ENCODE measurements at places on chromosomes 5 and 9.

GRCh38 chr5:100867039-100867562 lies 36.0 kb downstream of the ST8SIA4 start:
- no peak for DNase-seq

- DNase-seq: no peak
Observed at GRCh38 chr9:114500697-114501292, 4.5 kb downstream of the WHRN start.

- DNase-seq: no peak
Observed at GRCh38 chr5:139855946-139856540, 60.4 kb downstream of the PSD2 start.

DNA sequence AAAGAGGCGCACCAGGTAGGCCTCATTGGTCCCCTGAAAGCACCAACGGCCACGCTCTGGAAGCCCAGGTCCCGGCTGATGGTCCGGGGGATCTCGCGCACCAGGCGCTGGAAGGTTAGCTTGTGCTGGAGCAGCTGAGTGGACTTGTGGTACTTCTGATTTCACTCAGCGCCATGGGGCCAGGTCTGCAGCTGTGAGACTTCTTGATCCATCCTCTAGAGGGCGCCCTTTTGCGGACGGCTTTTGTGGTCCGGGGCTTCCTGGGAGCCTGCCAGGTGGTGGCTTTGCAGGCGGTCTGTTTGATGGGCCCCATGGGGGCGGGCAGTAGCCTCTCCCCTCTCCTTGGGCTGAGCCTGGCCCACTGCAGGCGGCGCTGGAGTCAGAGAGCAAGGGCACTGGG lies 10.4 kb downstream of the TAF11L12 start:
- DNase-seq: no peak

GRCh38 chr9:112352209-112352608 lies 18.8 kb upstream of the PTBP3 start:
- no peak for DNase-seq

DNA sequence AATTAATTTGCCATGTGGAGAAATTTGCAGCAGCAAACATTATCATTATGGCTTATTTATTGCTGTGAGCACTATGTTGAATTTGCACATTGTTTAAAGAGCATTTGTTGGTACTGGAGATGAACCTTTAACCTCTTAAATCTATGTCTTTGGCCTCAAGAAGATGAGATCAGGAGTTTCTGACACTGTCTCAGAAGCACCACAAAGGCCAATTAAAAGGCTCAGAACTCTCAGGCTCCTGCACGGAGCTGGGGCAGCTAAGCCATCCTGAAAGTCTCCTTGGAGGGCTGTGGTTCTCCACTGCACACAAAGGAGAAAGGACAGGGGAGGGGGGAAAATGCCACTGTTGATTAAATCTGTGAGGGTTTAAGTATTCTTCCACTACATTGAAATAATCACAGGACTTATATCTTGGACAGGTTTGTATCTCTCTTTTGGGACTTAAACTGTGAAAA lies 33.1 kb downstream of the ZNF366 start:
- DNase-seq: no peak

- DNase-seq: no peak
Observed at GRCh38 chr9:119905724-119906123, 536.5 kb upstream of the BRINP1 start.

- no peak for DNase-seq
Observed at GRCh38 chr9:71796100-71796767, 27.9 kb upstream of the CEMIP2 start.

Data from GDM1 (cell line).